ENCODE measurements at places on chromosomes 12 and 14. TPM values are rescaled to one million over a fixed set of nuclear protein-coding genes. Genes with fewer than 3 reads are reported as not detected.

GRCh38 chr14:52661314-52661713 is 34.0 kb downstream of the ERO1A start:
- H3K27ac ChIP-seq: no peak overlapping the region

DNA sequence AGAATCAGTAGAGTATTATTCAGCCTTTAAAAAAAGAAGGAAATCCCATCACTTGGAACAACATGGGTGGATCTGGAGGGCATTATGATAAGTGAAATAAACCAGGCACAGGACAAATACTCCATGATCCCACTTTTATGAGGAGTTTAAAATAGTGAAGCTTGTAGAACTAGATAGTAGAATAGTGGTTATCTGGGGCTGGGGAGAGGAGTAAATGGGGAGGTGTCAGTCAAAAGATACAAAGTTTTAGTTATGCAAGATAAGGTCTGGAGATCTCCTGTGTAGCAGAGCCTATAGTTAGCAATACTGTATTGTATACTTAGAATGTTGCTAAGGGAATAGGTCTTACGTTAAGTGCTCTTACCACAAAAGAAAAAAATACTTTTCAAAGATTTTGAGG is 64.9 kb downstream of the RIC8B start:
- H3K4me3 ChIP-seq: no peak overlapping the region
- H3K4me1 ChIP-seq: peaks cover 25% of the 10 kb centered on the region
- no peak for DNase-seq
- H3K36me3 ChIP-seq: peaks cover 17% of the 10 kb centered on the region
- H3K27ac ChIP-seq: no peak overlapping the region

DNA sequence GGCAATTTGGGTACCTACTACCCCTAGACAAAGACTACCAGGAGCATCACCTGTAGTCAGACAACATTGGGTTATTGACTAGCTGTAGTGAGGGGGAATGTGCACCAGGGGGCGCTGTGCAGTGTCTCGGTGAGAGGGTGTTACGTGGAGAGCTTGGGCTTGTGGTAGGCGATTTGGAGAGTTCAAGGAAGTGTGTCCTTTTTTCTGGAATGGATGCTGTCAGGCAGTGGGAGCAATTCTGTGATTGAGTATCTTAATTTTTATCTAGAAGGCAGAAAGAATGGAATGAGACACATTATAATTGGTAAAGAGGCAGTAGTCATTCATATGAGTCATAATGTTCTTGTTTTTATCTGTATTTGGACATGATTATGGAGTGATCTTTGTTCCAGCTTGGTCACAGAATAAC is 187.7 kb downstream of the GALC start:
- no peaks in the 10 kb centered on the region for H3K27me3 ChIP-seq
- no peaks in the 10 kb centered on the region for H3K36me3 ChIP-seq
- H3K4me3 ChIP-seq: no peak overlapping the region
- H3K27ac ChIP-seq: no peak overlapping the region

DNA sequence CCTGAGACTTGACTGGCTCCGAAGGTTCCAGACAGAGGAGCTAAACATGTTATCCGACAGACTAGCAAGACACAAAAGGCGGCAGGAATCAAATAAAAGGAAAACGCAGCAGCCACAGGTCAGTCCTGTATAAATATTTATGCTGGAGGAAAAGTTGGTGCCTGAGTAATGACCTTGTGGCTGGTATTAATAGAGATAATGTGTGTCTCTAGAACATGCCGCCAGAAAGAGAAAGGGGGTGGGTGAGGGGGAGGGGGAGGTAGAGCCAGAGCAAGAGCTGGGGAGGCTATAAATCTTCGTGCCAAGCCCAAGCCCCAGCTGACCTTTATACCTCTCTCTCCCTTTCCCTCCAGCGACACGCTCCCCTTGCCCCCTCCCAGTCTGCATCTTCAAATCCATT is 590.4 kb downstream of the MED13L start:
- peaks cover 4% of the 10 kb centered on the region for H3K27me3 ChIP-seq
- H3K27ac ChIP-seq: no peak overlapping the region
- H3K4me1 ChIP-seq: no peaks in the 10 kb centered on the region
- no peaks in the 10 kb centered on the region for H3K36me3 ChIP-seq

TTLL5 gene
- 16.3 TPM for total RNA-seq

CSRP2 gene
- total RNA-seq: 147 TPM

- H3K4me1 ChIP-seq: no peaks in the 10 kb centered on the region
- DNase-seq: no peak
- no peak overlapping the region for H3K27ac ChIP-seq
- H3K27me3 ChIP-seq: peaks cover 24% of the 10 kb centered on the region
- H3K36me3 ChIP-seq: no peaks in the 10 kb centered on the region
- no peak overlapping the region for H3K4me3 ChIP-seq
Observed at GRCh38 chr14:24071836-24072430, 571 bp downstream of the CPNE6 start.

DNA sequence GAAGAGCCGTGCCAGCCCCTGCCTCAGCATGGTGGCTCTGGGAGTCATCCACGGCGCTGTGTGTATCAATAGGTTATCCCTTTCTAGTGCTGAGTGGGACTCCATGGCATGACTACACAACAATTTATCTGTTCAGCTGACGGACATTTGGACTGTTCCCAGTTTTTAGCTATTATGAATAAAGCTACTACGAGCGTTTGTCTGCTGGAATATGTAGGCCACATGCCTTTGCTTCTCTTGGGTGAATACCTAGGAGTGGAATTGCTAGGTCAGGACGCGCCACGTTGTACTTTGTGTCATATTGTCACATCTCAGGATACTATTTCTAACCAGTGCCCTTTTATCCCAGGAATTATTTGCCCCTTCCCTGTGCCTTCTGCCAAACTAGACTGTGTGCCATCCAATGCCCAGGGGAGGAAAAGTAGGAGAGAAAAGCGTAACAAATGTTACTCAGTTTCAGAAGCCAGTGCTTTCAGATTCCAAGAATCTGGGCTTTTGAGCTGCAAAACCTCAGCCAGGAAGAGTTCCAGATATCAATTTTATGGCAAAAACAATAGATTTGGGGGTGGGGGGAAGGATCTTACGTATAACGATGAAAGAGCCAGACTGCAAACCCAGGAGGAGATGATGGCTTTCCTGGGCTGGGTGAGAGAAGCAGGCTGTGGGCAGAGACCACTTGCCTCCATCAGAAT is 62.5 kb upstream of the NCOR2 start:
- peaks cover 40% of the 10 kb centered on the region for H3K4me1 ChIP-seq
- H3K4me3 ChIP-seq: no peak overlapping the region
- no peaks in the 10 kb centered on the region for H3K36me3 ChIP-seq
- no peak for DNase-seq
- no peak overlapping the region for H3K27ac ChIP-seq
- no peaks in the 10 kb centered on the region for H3K27me3 ChIP-seq

DNA sequence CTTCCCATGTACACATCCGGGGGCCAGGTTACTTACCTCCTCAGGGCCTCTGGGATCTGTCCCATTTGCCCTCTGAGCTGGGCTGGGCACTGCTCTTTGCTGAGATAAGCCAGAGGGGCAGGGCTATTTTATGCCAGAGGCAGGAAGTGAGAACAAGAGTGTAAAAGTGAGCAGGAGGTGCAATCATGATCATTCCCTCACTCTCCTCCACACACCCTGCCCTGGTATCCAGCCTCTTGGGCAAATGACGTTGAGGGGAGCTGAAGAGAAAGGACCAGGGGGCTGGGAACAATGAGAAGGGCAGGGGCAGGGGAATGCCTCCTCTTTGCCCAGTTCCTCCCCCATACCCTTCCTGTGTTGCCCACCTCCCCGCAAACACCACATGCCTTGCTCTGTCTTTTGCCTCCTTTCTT is 4.2 kb downstream of the LPAR5 start:
- H3K4me1 ChIP-seq: peaks cover 3% of the 10 kb centered on the region
- no peaks in the 10 kb centered on the region for H3K36me3 ChIP-seq
- no peak overlapping the region for H3K27ac ChIP-seq
- no peak for DNase-seq
- H3K4me3 ChIP-seq: no peak overlapping the region
- H3K27me3 ChIP-seq: no peaks in the 10 kb centered on the region

SIX4 gene
- total RNA-seq: 4.2 TPM

- no peaks in the 10 kb centered on the region for H3K27me3 ChIP-seq
- DNase-seq: no peak
- H3K4me1 ChIP-seq: peaks cover 30% of the 10 kb centered on the region
- H3K4me3 ChIP-seq: no peak overlapping the region
- no peaks in the 10 kb centered on the region for H3K36me3 ChIP-seq
Observed at GRCh38 chr12:27627123-27627852, 69.0 kb upstream of the REP15 start.

GRCh38 chr14:22479776-22480464 is 109.1 kb downstream of the DAD1 start:
- DNase-seq: peak; percentile 29
- H3K4me1 ChIP-seq: peaks cover 35% of the 10 kb centered on the region
- H3K4me3 ChIP-seq: no peak overlapping the region
- H3K27ac ChIP-seq: peak overlapping the region; percentile 49
- H3K27me3 ChIP-seq: no peaks in the 10 kb centered on the region

- peaks cover 13% of the 10 kb centered on the region for H3K4me1 ChIP-seq
- H3K27ac ChIP-seq: no peak overlapping the region
- peaks cover 5% of the 10 kb centered on the region for H3K36me3 ChIP-seq
- DNase-seq: no peak
- no peak overlapping the region for H3K4me3 ChIP-seq
- no peaks in the 10 kb centered on the region for H3K27me3 ChIP-seq
Observed at GRCh38 chr14:89280600-89280999, 136.4 kb downstream of the FOXN3 start.

DNA sequence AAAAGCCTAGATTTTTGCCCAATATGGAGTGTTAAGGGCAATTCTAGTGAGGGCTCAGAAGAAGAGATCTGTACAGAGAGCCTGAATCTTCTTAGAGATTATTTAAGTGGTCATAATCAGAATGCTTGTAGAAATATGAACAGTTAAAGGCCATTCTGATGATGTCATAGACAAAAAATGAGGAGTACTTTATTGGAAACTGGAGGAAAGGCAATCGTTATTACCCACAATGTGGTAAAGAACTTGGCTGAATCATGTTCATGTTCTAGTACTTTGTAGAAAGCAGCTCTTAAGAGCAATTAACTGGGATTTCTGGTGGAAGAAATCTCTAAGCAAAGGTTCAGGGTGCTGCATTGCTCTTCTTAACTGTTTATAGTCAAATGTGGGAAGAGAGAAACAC is 36.4 kb upstream of the SYT10 start:
- H3K27ac ChIP-seq: no peak overlapping the region
- no peak for DNase-seq
- H3K27me3 ChIP-seq: no peaks in the 10 kb centered on the region
- H3K4me1 ChIP-seq: no peaks in the 10 kb centered on the region
- H3K4me3 ChIP-seq: no peak overlapping the region

GPR132 gene
- total RNA-seq: not detected

- peaks cover 92% of the 10 kb centered on the region for H3K36me3 ChIP-seq
- no peaks in the 10 kb centered on the region for H3K27me3 ChIP-seq
- H3K27ac ChIP-seq: no peak overlapping the region
- H3K4me1 ChIP-seq: peaks cover 10% of the 10 kb centered on the region
Observed at GRCh38 chr12:53289891-53290290, 5.5 kb upstream of the PFDN5 start.

GRCh38 chr12:101925361-101925760 is 48.0 kb downstream of the DRAM1 start:
- no peak overlapping the region for H3K4me3 ChIP-seq
- no peaks in the 10 kb centered on the region for H3K27me3 ChIP-seq
- H3K4me1 ChIP-seq: no peaks in the 10 kb centered on the region
- H3K27ac ChIP-seq: no peak overlapping the region
- H3K36me3 ChIP-seq: peaks cover 12% of the 10 kb centered on the region
- DNase-seq: no peak

PGF gene
- total RNA-seq: 0.79 TPM

RD3L gene
- not detected for total RNA-seq

All from SJSA1 (cell line).